ENCODE measurements at places on chromosomes 6 and 20.

- no peak for DNase-seq
These were observed 27.8 kb downstream of the HDDC2 start for GRCh38 chr6:125273965-125274364.

- no peak for DNase-seq
These were observed 244.2 kb downstream of the NRN1 start for GRCh38 chr6:5762561-5762968.

GRCh38 chr6:120938876-120939472 lies 395.3 kb downstream of the TBC1D32 start:
- DNase-seq, result no peak

DNA sequence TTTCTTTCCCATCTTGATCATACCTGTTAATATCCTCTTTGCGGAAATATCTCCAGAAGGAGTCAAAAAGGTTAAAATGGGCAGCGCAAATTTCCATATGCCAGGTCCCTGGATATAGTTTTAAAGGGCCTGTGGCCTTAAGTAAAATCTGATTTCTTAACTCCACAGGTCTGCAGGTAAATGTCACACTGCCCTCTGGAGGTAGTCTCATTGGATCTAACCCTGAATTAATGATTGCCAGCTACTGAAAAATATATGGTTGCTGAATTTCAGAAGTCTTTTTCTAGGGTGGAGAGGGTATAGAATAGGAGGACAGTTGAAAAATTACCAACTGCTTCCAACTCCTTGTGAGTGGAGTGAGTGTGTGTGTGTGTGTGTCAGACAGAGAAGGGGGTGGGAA lies 8.5 kb downstream of the MOXD1 start:
- DNase-seq, result no peak

DNA sequence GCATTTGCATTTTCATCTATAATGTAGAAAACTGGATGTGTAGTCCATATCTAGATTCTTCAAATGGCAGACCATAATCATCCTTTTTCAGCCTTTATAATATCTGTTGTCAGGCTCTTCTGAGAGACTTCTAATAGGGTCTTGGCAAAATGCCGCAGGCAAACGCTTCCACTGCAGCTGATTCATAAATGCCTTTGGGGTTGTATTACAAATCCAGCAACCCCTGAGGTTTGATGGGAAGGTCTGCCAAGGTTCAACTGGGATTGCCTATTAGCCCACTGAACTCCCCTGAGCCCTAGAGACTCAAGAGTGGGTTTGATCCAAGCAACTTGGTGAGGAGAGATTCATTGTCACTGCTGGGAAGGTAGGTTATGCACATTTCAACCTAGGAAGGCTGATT lies 365.2 kb upstream of the POU3F2 start:
- no peak for DNase-seq

GRCh38 chr6:36033935-36034334 lies 6.3 kb downstream of the MAPK14 start:
- peak; percentile 5 for DNase-seq

DNA sequence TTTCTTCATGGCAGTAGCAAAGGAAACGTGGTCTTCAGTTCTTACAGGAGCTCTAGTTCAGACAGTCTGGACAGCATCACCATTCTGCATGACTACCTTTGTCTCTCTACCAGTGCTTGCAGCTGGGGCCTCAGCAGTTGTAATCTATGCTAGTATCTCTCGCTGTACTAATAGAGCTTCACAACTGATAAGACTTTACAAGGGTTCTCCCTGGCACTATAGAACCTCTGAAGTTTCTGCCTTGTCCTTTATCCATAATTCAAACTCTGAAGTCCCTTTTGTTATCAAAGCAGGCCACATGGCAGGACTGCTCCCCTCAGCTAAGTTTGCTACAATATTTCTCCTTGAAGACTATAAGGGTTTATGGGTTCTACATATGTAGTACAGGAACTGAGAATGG lies 842.1 kb upstream of the ADGRB3 start:
- DNase-seq, result no peak

DNA sequence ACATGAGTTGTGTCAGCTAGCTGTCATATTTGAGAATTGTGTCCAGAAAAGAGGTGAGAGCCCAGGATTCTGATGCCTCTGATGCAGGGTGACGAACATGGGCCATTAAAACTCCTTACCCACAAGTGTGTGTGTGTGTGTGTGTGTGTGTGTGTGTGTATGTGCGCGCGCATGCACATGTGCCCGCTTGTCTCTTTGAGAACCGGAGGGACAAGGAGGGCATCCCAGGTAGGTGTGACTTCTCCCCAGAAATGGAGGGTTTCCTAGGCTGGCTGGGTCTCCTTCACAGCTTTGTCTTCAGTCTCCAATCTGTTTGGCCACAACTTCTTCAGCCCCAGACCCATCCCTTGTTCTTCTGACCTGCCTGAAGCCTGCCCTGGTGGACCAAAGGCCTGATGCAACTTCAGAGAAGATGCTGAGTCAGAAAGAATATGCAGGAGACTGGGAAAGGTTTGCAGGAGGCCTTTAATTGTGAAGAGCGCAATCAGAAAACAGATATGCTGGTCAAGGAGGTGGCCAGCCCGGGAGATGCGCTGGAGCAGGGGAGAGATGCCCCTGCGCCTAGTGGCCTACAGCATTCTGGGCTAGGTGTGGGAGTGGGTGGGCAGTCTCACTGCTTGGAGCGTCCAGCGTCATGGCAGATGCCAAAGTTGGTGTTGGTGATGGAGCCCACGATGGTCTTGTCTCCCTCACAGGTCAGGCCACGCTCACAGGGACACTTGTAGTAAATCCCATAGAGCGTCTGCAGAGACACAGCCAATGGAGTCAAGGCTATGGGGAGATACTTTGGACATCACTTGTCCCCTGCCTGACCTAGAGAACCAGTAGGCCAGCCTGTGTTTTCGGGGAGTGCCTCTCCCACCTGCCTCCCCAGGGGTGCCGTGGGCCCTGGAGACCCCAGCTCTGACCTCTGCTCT lies 2.3 kb downstream of the CLPS start:
- DNase-seq, result no peak

DNA sequence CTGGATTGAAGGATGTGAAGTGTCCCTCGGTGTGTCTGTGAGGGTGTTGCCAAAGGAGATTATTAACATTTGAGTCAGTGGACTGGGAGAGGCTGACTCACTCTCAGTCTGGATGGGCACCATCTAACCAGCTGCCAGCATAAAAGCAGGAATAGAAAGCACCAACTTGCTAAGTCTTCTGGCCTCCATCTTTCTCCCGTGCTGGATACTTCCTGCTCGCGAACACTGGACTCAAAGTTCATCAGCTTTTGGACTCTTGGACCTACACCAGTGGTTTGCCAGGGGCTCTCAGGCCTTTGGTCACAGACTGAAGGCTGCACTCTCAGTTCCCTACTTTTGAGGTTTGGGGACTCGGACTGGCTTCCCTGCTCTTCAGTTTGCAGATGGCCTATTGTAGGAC lies 220.3 kb upstream of the LRFN2 start:
- DNase-seq, result no peak

GRCh38 chr6:111030008-111031007 lies 48.5 kb downstream of the RPF2 start:
- no peak for DNase-seq

DNA sequence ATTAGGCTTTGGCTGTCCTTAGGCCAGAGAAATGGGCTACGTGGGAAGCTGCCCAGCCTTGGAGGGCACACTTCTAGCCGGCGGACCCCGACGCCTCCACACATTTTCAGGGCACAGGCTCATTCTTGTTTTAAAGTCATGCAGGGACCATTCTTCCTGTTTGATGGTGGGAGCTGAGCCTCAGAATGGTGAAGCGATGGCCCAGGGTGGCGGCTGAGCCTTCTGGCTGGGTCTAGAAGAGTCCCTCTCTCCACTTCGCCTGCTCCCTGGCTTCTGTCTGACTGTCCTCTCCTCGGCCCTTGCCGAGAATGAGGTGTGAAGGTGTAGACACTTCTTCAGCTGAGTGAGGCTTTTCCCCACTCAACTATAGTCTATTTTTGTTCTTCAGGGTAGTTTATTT lies 114.4 kb downstream of the SULF2 start:
- DNase-seq, result no peak

GRCh38 chr6:13071550-13072345 lies 256.6 kb downstream of the TBC1D7 start:
- DNase-seq, result no peak

DNA sequence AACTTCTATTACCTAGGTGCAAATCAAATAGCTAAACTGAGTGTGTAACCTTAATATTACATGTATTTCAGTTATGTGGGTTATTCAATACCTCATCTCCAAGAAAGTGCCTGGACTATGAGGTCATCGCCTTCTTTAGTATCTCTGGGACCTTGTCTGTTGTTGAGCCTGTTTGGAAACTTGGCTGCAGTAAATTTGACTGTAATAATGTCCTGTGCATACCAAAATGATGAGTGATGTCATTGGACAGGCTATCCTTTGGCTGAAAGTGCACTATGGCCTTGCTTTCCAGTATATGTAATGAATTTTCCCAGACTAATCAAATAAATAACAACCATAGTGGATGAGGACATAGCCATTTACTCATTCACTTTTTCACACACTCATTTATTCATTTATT lies 455.1 kb downstream of the ADGRB3 start:
- DNase-seq, result no peak

- peak; percentile 24 for DNase-seq
These were observed 27.0 kb upstream of the TBC1D7 start for GRCh38 chr6:13355043-13355945.

- no peak for DNase-seq
These were observed 492 bp upstream of the TBC1D7 start for GRCh38 chr6:13328875-13329183.

- DNase-seq, result no peak
These were observed 10.7 kb upstream of the TLDC2 start for GRCh38 chr20:36865076-36865860.

DNA sequence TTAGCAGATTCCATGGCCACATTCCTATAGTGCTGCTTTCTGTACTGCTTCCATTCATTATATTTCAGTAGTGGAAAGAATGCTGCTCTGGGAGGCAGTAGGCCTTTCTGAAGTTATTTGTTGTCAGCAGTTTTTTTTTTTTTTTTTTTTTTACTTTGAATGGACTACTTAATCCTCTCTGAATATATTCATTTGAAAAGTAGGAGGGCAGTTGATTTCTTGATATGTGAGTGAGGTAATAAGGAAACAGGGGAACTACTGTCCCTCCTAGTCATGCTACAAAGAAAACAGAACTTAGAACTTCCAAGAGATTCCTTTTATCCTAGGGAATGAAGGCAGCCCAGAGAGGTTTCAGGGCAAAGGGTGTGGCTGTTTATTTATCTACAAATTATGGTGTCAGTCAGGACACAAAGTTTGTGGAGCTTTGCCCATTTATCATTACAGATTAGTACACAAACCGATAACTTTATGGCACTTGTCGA lies 155.9 kb downstream of the JARID2 start:
- DNase-seq, result no peak

- peak; percentile 11 for DNase-seq
These were observed 3.0 kb upstream of the DDX43 start for GRCh38 chr6:73391675-73392074.

DNA sequence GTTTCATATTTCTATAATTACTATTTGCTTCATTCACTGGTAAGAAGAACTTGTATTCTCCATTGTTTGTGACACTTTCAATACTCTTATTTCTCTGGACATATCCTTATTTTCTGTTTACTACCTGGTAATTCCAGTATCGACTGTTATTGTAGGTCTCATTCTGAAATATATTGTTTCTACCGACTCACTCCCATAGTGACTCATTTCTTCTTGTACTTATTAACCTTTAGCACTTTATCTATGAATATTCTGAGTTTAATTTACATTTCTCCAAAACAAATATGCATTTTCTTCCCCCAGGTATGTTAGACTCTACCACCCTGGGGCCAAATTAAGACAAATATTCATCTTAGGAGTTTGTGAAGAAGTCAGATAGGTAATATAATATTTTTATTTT lies 164.5 kb upstream of the BTBD3 start:
- no peak for DNase-seq

DNA sequence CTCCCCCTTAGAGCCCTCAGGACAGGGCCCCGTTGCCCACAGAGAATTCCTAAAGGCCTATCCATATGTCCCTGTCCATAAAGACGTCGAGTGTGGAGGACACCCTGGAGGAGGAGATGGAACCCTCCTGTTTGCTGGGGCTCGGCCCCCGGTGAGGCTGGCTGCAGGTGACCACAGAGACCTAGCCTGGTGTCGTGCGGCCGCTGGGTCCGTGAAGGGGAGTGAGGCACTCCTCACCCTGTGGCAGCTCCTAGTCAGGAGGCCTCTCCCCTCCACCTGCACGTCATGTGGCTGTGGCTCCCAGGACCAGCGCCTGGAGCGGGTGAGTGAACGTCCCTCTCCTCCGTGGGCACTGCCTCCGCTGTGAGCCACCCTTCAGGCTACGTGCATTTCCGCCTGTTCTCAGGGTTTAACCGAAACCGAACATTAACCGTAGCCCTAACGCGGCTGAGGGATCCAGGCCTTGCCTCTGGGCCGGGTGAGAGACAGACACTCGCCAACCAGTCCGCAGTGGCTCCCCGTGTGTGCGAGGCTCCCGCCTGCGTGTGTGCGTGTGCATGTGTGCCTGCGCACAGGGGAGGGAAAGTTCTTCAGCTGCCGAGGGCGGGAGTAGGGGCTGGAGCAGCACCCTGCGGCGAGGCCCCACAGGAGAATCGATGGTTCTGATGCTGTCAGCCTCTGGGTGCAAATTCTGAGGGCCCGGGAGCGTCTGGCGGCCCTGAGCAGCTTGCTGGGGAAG lies 5.9 kb upstream of the TCEA2 start:
- DNase-seq, result no peak

- DNase-seq, result no peak
These were observed 63.8 kb downstream of the TNFRSF21 start for GRCh38 chr6:47245745-47246371.

DNA sequence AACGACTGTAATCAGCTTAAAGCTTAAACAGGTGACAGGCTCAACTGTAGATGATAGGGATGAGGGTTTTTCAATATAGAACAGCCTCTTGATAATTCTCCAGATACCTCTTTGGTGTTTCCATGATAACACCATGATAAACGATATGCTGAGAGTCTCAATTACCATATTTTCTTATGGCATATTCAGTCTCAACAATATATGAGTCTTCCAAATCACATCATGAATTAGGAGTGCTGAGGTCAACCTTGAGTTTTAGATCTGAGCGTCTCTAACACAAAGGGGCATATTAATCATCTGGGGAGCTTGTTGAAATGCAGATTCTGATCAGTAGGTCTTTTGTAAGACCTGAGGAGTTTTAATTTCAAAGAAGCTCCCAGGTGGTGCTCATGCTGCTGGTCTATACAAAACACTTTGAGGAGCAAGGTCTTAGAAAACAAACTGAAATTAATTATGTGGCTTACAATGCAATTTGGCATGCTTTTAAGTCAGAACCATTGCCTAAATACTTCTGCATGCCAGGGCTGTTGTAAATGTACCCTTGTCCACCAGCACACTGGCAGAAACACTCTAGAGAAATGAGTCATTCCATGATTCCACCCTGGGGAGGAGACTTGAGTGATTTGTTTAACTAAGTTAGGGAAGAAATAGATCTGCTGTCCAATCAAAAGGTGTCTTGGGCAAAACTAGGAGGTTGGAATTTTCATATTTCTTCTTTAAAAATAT lies 49.6 kb downstream of the PTCHD4 start:
- DNase-seq, result no peak
